ENCODE measurements at places on chromosomes 6 and 20.
A peak's percentile ranks its signal among the peaks of the same experiment; 100 is the strongest.

- DNase-seq: no peak
Measured at GRCh38 chr6:92617721-92618120, 801.6 kb downstream of the EPHA7 start.

GRCh38 chr20:17823409-17824144 lies 123.8 kb downstream of the BANF2 start:
- no peak for DNase-seq

DNA sequence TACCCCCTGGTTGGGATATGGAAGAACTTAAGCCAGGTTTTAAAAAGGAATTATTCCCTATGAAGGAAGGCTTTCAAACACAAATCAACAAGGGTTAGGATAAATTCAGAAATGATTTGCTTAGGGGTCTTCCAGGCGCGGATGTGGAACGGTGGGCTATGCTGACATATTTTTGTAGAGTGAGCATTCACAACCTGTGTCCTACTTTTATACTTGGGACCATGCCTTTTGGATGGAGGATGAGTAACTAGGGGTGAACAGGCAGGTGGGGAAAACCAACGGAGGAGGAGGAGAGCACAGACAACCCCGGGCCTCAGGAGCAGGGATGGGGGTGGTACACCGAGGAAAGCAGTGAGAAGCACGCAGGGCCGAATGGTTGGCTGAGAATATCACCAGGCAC lies 5.9 kb downstream of the MYLK4 start:
- DNase-seq: no peak

- no peak for DNase-seq
Measured at GRCh38 chr6:25730907-25731306, 23.6 kb upstream of the SLC17A4 start.

DNA sequence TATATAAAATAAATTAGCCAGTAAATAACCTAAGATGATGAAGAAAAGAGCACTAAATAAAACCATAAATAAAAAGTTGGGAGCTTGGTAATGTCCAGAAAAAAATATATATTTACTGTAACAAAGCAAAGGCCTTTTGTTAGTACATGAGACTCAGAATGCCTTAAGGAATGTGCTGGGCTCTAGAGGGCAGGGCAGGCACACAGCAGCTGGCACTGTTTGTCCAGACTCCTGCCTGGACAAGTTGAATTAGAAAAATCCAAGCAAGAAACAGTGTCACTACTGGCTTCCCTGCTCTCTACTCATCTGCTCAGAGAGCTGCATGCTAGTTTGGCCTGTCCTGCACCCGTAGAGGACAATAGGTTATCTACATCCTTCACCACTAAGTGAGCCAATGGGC lies 8.8 kb downstream of the DEFB129 start:
- no peak for DNase-seq

DNA sequence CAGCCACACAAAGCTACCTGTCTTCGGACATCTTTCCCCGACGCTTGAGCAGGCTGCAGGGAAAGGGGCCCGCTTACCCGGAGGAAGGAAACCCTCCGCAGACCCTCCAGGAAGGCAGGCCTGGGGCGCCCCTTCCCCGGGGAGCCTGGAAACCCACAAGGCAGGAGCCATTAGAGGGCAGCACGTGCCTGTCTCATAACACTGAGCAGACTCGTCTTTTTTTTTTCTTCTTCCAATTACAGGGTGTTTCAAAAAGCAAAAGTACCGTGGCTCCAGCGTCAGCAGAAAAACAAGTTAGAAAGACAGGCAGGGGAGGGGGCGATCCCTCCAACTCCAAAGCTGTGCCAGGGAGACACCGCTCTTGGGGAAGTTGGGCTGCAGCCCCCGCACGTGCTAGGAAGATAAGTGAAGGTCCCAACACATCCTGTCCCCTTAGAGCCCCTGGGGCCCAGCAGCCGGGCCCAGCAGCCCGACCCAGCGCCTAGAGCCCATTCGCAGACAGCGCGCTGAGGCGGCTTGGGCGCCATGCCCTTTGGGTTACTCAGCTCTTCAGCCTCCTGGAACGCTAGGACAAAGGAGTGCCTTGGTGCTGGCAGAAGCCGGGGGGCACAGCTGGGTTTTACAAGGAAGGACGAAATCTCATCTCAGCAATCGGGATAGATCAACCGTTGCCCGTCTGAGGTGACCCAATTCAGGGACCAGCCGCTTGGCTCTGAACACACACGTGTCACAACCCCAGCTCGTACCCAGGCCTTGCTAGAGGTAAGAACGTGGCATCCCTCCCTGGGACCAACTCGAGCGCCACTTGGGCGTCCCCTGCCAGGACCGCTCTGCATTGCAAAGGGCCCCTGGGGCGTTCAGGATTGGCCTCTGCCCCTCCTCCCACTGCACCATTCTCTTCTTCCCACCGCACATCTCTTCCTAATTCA lies 136.3 kb downstream of the LY86 start:
- DNase-seq: peak; percentile 44

DNA sequence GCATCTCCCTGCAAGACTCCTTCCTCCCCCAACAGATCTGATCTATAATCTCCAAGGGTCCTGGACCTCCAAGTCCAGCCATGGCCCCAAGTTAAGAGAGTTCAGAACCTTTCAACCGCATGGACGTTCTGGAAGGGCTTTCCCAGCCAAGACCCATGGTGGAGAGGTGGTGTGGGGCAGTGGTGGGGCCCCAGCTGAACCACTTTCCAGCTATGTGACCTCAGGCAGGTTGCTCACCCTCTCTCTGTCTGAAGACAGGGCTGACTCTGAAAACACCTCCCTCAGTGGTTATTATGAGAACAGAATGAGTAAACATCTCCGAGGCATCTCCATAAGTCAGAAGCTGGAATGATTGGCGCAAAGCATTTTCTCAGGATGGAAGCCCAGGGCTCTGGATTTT lies 887 bp downstream of the CLPS start:
- DNase-seq: no peak

DNA sequence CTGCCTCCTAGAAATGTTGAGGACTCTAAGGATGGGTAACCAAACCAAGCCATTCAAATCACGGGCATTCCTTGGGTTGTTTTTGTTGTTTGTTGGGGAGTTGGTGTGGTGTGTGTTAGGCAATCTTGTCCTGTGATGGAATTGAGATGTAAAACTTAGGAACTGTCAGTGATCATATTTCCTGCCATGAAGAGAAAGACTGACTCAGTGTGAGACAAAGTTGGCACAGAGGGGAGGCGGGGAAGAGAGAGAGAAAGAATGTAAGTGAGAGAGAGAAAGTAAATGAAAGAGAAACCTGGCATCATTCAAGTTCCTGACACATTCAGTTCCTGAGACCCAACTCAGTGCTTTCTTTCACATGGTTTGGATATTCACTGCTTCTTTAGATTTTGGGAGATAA lies 21.6 kb upstream of the FBXO30 start:
- DNase-seq: no peak

- no peak for DNase-seq
Measured at GRCh38 chr6:135096403-135097130, 41.9 kb upstream of the HBS1L start.

DNA sequence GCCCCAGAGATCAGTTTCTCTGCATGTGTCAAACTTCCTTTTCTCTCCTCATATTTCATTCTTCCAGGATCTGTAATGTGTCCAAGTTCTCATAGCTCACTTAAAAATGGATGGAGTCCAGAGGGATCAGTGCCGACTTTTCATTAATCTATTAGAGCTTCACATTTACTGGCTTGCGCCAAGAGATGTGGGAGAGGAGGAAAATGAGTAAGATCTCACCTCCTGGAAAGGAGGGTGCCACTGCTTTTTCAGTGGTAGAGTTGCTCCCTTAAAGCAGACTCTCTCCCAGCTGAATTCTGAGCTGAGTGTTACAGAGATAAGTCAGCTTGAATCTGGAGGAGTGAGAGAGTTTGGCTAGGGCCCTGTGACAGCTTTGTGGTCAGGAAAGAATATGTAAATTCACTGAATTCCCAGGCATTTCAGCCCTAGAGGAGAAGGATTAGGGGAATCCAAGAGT lies 175.9 kb downstream of the SOX4 start:
- DNase-seq: no peak

- no peak for DNase-seq
Measured at GRCh38 chr6:40584741-40585140, 2.4 kb downstream of the LRFN2 start.

DNA sequence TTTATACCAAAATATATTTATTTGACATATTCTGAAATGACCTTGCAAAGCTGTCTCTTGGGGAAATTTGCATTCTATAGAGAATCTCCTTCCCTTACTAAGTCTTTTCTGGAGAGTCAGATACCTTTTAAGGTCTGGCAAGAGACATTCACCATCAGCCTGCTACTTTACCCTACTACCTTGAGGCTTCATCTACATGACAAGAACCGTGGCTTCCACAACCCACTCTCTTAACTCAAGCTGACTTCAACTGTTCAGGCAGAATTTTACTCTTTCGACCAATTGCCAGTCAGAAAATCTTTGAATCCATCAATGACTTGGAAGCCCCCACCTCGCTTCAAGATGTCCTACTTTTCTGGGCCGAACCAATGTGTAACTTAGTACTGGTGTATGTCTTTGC lies 314.2 kb downstream of the LAMA2 start:
- DNase-seq: no peak
